GM12891 (cell line): ENCODE measurements at places on chromosomes 12 and 14.

GRCh38 chr14:24885410-24885913, 164.5 kb downstream of the STXBP6 start:
- no peak for DNase-seq

GRCh38 chr12:92995258-92995903, 66.3 kb upstream of the EEA1 start:
- DNase-seq = no peak

- no peak for DNase-seq
These were observed 78.1 kb upstream of the PTHLH start for GRCh38 chr12:28050606-28051005.

DNA sequence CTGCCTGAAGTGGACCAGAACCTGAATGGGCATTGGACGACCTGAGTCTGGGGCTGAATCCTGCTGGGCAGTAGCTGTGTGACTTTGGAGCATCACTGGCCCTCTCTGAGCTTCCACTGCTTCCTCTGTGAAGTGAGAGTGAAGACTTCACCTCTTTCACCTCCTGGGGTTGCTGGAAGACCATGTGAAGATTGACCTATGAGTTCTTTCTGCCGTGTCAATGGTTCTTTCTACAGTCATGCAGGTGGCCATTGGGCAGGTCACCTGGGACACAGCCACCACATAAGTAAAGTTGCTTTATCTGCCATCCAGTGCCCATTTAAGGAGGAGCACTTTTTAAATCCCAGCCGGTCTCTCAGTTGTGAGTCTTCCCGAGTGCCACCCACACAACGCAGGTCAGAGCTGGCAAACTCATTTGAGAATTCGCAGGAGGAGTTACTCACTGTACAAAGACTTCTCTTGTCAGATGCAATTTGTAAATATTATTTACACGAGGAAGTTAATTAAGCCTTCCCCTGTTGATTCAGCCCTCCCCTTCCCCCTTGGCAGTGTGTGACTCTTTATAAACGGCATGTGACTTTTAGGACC, 74.8 kb upstream of the TCL1B start:
- no peak for DNase-seq

GRCh38 chr14:56237398-56237797, 119.2 kb downstream of the PELI2 start:
- no peak for DNase-seq

- no peak for DNase-seq
These were observed 425.8 kb upstream of the ATXN7L3B start for GRCh38 chr12:74111688-74112360.
